ENCODE measurements at places on chromosomes 7 and 10. TPM values are rescaled to one million over a fixed set of nuclear protein-coding genes. Genes with fewer than 3 reads are reported as not detected.

- no peak overlapping the region for H3K27ac ChIP-seq
- DNase-seq: peak; percentile 70
- H3K4me3 ChIP-seq: no peak overlapping the region
These were observed 343.0 kb downstream of the CRPPA start for GRCh38 chr7:16078076-16078952.

DNA sequence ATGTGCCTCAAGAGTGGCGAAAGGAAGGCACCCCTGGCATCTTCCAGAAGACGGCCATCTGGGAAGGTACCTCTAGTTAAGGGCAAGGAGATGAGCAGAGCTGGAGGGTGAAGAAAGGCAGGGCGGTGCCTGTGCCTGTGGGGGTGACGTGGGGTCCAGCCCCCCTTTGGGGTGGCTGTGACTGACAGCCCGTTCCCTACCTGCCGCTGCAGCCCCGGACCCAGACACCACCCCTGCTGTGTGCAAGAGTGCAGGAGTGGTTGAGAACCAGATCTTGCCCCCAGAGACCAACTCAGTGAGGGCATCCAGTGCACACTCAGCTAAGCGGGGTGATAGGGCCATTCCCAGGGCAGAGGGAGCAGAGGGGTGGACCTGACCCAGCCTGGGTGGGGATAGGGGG is 4.3 kb upstream of the MUC17 start:
- no peak overlapping the region for H3K27ac ChIP-seq
- no peaks in the 10 kb centered on the region for H3K27me3 ChIP-seq
- H3K36me3 ChIP-seq: no peaks in the 10 kb centered on the region
- H3K4me1 ChIP-seq: peaks cover 11% of the 10 kb centered on the region
- no peak overlapping the region for H3K4me3 ChIP-seq

DNA sequence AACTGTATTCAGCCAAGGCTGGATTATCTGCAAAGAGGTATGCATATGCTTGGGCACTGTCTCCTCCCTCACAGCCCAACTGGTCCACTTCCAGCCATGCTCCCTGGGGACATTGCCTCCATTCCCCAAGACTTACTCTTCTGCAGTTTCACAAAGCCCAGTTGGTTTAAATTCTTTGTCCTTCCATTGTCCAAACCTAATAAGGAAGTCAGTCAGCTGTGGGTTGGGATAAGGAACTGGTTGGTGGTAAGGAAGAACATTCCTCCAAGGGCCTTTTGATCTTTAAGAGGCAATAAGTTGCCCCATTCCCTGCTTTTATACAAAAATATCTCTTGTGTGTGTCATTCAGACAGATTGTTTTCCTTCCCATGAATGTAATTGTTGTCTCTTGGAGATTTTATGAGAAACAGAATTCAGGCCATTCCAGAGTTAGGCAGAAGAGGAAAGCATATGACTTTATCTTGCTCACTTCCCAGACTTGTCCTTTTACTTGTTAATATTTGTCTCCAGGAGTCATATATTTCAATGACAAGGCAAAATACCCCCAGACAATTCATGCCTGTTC is 673.7 kb downstream of the SUGCT start:
- no peaks in the 10 kb centered on the region for H3K4me1 ChIP-seq
- no peak for DNase-seq

GRCh38 chr10:32949221-32949678 is 8.8 kb downstream of the ITGB1 start:
- H3K4me1 ChIP-seq: peaks cover 46% of the 10 kb centered on the region
- DNase-seq: no peak
- no peak overlapping the region for H3K27ac ChIP-seq
- no peak overlapping the region for H3K4me3 ChIP-seq

DNA sequence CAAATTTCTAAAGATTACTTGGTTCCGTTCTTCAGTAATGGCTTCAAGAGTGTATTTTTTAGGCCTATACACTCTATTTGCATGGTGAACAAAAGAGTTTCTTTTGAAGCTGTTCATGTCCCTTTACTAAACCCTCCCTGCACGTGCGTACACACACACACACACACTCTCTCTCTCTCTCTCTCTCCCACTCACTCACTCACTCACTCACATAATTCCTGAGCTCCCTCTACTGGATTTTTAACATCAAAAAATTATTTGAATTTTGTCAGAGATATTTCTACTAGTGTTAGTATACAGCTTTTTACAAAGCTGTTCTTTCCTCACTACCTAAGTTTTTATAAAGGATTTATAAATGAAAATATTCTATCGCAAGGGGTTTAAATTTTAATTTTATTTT is 85.9 kb downstream of the UBE3C start:
- DNase-seq: peak; percentile 45
- H3K27ac ChIP-seq: no peak overlapping the region
- no peak overlapping the region for H3K4me3 ChIP-seq
- no peaks in the 10 kb centered on the region for H3K27me3 ChIP-seq
- H3K36me3 ChIP-seq: peaks cover 48% of the 10 kb centered on the region
- H3K4me1 ChIP-seq: no peaks in the 10 kb centered on the region

- H3K27ac ChIP-seq: no peak overlapping the region
- no peaks in the 10 kb centered on the region for H3K4me1 ChIP-seq
- H3K4me3 ChIP-seq: no peak overlapping the region
- peaks cover 34% of the 10 kb centered on the region for H3K27me3 ChIP-seq
- no peak for DNase-seq
These were observed 77.6 kb upstream of the SFMBT2 start for GRCh38 chr10:7488418-7488829.

GRCh38 chr7:30799976-30800661 is 28.9 kb downstream of the MINDY4 start:
- H3K27ac ChIP-seq: no peak overlapping the region
- no peaks in the 10 kb centered on the region for H3K36me3 ChIP-seq
- peaks cover 20% of the 10 kb centered on the region for H3K4me1 ChIP-seq
- no peak for DNase-seq
- H3K27me3 ChIP-seq: no peaks in the 10 kb centered on the region
- H3K4me3 ChIP-seq: no peak overlapping the region

DNA sequence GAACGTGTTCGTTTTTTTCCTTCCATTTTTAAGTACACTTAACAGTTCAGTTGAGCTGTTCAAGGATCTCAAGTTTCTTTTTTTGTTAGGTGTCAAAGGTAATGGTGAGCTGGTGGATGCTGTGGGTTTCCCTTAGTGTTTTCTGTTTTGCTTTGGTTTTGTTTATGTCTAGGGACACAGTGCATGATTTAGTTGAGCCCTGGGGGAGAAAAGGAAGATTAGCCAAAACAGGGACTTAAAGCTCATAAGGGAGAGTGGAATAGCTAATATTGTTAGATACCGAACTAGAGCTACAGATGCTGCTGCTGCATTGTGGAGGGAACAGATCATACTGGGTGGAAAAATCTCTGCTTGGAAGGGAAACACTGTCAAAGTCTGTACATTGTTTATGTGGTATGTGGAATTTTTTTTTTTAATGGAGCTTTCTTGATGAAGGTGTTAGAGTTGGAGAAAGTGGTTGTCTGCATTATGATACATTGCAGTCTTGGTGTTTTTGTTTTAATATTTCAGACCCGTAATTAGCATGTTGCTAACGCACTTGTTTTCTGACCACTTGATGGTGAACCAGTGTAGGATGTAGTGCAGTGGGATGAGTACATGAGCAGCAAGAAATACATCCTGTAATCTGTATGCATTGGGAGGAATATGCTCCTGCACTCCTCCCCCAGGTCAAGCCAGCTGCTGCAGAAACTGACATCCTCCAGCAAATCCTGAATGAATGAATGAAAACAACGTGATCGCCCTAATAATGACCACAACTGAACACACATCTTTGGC is 2.1 kb downstream of the GLCCI1 start:
- no peak overlapping the region for H3K27ac ChIP-seq
- H3K27me3 ChIP-seq: no peaks in the 10 kb centered on the region
- DNase-seq: peak; percentile 2
- peaks cover 6% of the 10 kb centered on the region for H3K4me1 ChIP-seq
- H3K4me3 ChIP-seq: peak overlapping the region; percentile 86

- H3K36me3 ChIP-seq: no peaks in the 10 kb centered on the region
- no peaks in the 10 kb centered on the region for H3K4me1 ChIP-seq
- no peak overlapping the region for H3K4me3 ChIP-seq
- no peak overlapping the region for H3K27ac ChIP-seq
These were observed 101.3 kb upstream of the CTBP2 start for GRCh38 chr10:125261491-125262186.

GRCh38 chr7:122010116-122010515 is 133.9 kb downstream of the AASS start:
- no peak overlapping the region for H3K27ac ChIP-seq
- no peak overlapping the region for H3K4me3 ChIP-seq
- DNase-seq: no peak
- no peaks in the 10 kb centered on the region for H3K36me3 ChIP-seq
- H3K4me1 ChIP-seq: no peaks in the 10 kb centered on the region
- H3K27me3 ChIP-seq: no peaks in the 10 kb centered on the region

DNA sequence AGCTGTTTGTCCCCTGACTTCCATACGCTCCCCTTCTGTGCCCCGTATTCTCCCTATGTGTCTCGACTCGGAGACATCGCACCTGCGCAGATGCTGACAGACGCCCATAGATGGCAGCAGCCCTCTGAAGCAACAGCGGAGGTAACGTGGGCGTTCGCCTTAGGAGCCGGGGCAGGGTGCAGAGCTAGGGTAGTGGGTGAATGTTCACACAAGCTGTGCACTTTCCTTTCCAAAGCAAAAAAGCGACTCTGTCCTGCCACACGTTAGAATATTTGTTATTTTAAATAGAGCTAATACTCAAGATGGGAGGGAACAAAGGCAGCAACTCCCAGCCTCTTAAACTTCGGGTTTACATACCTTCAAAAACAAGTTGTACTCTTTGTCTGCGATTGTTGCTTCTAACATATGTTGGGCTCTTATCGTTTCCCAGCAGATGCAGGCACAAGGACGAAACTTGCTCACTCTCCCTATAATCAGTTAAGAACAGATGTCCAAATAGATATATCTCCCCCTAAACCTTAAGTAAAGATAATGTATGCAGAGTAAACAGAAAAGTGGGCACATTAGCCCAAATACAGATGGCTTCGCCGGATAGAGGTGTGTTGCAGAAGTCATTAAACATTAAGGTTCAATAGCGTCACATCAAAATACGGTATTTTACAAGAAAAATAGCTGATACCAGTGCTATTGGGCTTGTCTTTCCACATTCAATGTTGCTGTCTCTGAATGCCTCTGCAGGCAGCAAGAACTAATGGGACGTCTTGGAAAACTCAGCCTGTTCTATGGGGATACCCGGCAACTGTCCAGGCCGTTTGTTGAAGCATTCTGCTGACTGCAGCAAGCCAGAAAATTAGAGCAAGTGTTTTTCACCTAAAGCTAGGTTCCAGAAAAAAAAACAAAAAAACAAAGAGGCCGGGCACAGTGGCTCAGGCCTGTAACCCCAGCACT is 340.3 kb upstream of the PRKCQ start:
- no peak overlapping the region for H3K27ac ChIP-seq
- no peaks in the 10 kb centered on the region for H3K36me3 ChIP-seq

DNA sequence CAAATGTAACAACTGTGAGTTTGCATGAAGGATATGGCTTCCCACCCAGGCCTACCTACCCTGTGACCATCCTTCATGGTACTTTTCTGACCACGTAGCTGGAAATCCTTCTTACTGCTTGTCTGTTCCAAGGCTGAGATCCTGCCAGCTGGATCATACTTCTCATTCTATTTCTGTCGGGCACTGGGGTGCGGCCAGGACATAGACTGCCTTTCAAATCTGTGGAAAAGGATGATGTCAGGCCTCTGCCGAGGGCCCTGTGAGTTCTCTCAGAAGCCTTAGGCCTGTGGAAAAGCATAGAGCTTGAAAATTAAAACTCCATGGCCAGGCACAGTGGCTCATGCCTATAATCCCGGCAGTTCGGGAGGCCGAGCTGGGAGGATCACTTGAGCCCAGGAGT is 10.0 kb downstream of the VWC2 start:
- DNase-seq: no peak
- H3K27me3 ChIP-seq: no peaks in the 10 kb centered on the region
- no peaks in the 10 kb centered on the region for H3K36me3 ChIP-seq
- H3K4me3 ChIP-seq: no peak overlapping the region
- no peaks in the 10 kb centered on the region for H3K4me1 ChIP-seq

GRCh38 chr7:151051108-151051507 is 2.8 kb downstream of the ASIC3 start:
- no peaks in the 10 kb centered on the region for H3K36me3 ChIP-seq
- H3K27me3 ChIP-seq: no peaks in the 10 kb centered on the region
- peak; percentile 78 for DNase-seq
- no peaks in the 10 kb centered on the region for H3K4me1 ChIP-seq
- H3K4me3 ChIP-seq: peak overlapping the region; percentile 27

DNA sequence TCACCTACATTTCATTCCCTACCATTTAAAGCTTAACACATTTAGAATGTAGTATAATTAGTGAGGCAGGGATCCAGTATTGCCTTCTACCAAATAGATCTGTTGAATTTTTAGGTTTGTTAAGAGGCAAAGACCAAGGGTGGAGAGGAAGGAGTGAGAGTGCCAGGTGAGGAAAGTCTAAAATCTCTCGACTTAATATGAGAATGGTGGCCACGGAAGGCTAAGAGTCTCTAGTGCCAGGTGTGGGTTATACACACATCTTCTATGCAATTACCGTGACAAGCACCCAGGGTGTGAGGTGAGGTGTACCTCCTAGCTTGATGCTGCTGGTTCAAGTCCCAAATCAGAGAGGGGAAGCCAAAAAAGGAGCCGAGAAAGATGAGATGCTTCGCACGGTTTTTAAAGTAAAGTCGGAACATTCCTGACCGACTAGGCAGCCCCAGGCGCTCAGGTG is 439 bp downstream of the IQUB start:
- no peak for DNase-seq
- H3K27ac ChIP-seq: no peak overlapping the region
- peaks cover 8% of the 10 kb centered on the region for H3K27me3 ChIP-seq
- H3K4me1 ChIP-seq: peaks cover 29% of the 10 kb centered on the region
- H3K4me3 ChIP-seq: peak overlapping the region; percentile 63

- H3K4me3 ChIP-seq: no peak overlapping the region
- no peak overlapping the region for H3K27ac ChIP-seq
- no peaks in the 10 kb centered on the region for H3K27me3 ChIP-seq
- no peaks in the 10 kb centered on the region for H3K4me1 ChIP-seq
- no peaks in the 10 kb centered on the region for H3K36me3 ChIP-seq
These were observed 15.1 kb upstream of the ELN start for GRCh38 chr7:74012842-74013249.

- no peaks in the 10 kb centered on the region for H3K27me3 ChIP-seq
- no peak overlapping the region for H3K4me3 ChIP-seq
- H3K27ac ChIP-seq: no peak overlapping the region
- DNase-seq: no peak
These were observed 48.0 kb downstream of the NT5C2 start for GRCh38 chr10:103145046-103145445.

DNA sequence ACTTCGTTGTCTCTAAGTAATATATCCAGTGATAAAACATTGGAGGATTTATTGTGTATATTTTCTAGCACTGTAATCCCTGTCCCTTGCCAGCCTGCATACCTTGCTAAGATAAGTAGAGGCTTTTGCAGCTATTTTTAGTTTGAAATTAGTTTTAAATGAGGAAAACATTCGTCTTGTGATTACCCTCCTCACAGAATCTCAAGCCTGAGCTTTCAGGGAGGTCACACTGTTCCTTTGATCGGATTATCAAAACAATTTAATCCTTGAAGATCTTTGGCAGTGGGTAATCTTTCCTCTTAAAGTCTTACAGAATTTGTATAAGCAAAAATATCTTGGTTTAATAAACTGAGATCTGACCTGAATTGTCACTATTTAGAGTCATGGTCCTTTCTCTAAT is 897.0 kb upstream of the CELF2 start:
- DNase-seq: no peak
- H3K4me3 ChIP-seq: no peak overlapping the region
- H3K27ac ChIP-seq: no peak overlapping the region
- H3K4me1 ChIP-seq: no peaks in the 10 kb centered on the region
- H3K27me3 ChIP-seq: no peaks in the 10 kb centered on the region
- H3K36me3 ChIP-seq: no peaks in the 10 kb centered on the region

MCU gene
- 18.7 TPM for total RNA-seq

TFPI2 gene
- 7.8 TPM for total RNA-seq

SLC39A12 gene
- total RNA-seq: not detected

IGFBP3 gene
- total RNA-seq: 1.1 TPM

VSTM4 gene
- 0.11 TPM for total RNA-seq

HKDC1 gene
- 0.79 TPM for total RNA-seq

ABCF2 gene
- 65.5 TPM for total RNA-seq

TRA2A gene
- total RNA-seq: 114 TPM
